ENCODE measurements at places on chromosomes 12 and 14. TPM values are rescaled to one million over a fixed set of nuclear protein-coding genes. Genes with fewer than 3 reads are reported as not detected.

RPS6KA5 gene
- 11.9 TPM for total RNA-seq

ATL1 gene
- 0.91 TPM for total RNA-seq

CMA1 gene
- not detected for total RNA-seq

NID2 gene
- total RNA-seq: not detected

SRRM4 gene
- total RNA-seq: not detected

SSTR1 gene
- total RNA-seq: not detected

CISTR gene
- total RNA-seq: not detected

CTSG gene
- total RNA-seq: not detected

DRAM1 gene
- total RNA-seq: 2.3 TPM

GRIP1 gene
- 0.53 TPM for total RNA-seq

SLC17A8 gene
- not detected for total RNA-seq

TAS2R8 gene
- not detected for total RNA-seq

SYT1 gene
- not detected for total RNA-seq

SLCO1B1 gene
- total RNA-seq: not detected

RNASE4 gene
- 0.37 TPM for total RNA-seq

CCER1 gene
- total RNA-seq: not detected

TAS2R7 gene
- not detected for total RNA-seq

NUBPL gene
- 14.9 TPM for total RNA-seq

SIX4 gene
- not detected for total RNA-seq

HCAR2 gene
- not detected for total RNA-seq

B3GNT4 gene
- 2.0 TPM for total RNA-seq

Measured in activated CD4-positive, alpha-beta T cell treated with anti-CD3 and anti-CD28 coated beads for 36 hours (primary cell).